ENCODE measurements at places on chromosomes 3 and 15.

- no peak for DNase-seq
Measured at GRCh38 chr3:146493761-146494160, 24.4 kb upstream of the PLSCR2 start.

- DNase-seq, result no peak
Measured at GRCh38 chr15:90539789-90540188, 10.1 kb downstream of the CRTC3 start.

- no peak for DNase-seq
Measured at GRCh38 chr3:43178891-43179366, 73.0 kb upstream of the POMGNT2 start.

DNA sequence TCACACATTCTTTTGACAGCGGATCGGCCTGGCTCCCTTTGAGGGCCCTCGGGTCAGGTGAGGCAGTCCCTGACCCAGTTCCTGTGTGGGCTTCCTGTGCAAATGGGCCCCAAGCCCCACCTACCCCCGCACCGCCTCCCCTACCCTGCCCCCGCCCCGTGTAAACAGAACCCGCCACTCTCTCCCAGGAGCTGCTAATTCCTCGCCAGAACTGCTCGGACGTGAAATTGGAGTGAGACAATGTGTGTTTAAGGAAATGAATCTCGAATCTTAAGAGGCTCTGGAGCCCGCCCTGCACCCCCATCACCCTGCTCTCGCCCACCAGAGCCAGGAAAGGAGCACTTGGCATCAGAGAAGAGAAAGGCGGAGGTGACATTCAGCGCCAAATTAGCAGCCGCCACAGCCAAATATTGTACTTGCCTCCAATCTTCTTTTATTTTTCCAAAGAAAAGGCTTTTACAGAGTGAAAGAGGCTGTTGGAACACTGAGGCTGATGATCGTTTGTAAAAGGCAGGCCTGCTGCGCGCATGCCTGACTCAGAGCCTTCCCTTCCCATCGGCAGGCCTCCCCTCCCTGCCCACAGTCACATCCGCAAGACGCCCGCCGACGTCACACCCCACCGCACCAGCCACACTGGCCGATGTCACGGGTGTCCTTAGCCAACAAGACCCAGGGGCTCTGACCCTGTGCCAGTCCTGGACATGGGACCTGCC lies 53.1 kb downstream of the CACNA2D2 start:
- no peak for DNase-seq

GRCh38 chr3:111848283-111848682 lies 10.8 kb upstream of the PHLDB2 start:
- DNase-seq, result no peak
